Endothelial cell (in vitro differentiated cells): ENCODE measurements at places on chromosomes 1 and 21.
A peak's percentile ranks its signal among the peaks of the same experiment; 100 is the strongest.

DNA sequence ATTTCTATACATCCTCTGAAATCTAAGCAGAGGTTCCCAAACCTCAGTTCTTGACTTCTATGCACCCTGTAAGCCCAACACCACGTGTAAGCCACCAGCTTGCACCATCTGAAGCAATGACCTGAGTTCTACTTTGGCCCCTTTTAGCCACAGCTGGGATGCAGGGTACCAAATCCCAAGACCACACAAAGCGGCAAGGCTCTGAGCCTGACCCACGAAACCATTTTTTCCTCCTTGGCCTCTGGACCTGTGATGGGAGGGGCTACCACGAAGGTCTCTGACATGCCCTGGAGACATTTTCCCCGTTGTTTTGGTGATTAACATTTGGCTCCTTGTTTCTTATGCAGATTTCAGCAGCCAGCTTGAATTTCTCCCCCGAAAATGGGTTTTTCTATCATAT lies 38.8 kb downstream of the STXBP3 start:
- DNase-seq = no peak

GRCh38 chr21:41960386-41960785 lies 6.6 kb upstream of the C2CD2 start:
- no peak for DNase-seq

DNA sequence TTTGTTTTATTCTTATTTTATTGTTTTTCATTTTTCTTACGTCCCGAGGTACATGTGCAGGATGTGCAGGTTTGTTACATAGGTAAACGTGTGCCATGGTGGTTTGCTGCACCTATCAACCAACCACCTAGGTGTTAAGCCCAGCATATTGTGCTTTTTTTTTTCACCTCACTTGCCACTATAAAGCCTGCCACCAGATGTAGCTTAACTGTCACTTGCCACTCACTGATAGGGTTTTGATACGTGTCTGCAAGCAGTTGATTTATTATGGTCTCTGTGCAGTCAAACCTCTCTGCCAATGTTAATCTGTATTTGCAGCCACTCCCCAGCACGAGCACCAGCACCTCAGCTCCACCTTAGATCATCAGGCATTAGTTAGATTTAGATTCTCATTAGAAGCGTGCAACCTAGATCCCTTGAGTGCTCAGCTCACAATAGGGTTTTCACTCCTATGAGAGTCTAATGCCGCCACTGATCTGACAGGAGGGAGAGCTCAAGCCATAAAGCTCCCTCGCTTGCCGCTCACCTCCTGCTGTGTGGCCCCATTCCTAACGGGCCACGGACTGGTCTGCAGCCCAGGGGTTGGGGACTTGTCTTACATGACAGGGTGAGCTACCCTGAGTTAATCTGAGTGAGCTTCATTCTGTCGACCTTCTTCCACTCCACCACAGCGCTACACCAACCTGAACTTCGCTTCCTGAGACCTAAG lies 17.9 kb upstream of the ABCG1 start:
- DNase-seq = no peak

GRCh38 chr1:99645699-99646531 lies at the start of gene PALMD:
PALMD (plus strand) TSS chr1:99646113; CDS start chr1:99646318, 205 bp downstream.
- no peak for DNase-seq

DNA sequence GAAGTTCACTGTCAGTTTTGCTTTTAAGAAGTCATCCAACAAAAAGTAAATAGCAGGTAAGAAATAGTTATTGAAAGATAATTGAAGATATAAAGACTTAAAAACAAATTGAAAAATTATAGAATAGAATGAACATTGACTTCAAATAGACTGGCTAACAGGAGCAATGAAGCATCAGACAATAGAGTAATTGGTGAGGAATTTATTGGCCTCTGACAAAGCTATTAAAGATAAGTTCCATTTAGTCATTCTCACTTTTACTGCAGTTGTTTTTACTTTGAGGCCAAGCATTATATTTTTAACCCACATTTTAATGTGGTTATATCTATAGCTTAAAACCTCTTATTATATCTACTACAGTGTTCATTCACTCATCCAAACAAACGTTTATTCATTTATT lies 228.8 kb upstream of the ADGRL2 start:
- no peak for DNase-seq

DNA sequence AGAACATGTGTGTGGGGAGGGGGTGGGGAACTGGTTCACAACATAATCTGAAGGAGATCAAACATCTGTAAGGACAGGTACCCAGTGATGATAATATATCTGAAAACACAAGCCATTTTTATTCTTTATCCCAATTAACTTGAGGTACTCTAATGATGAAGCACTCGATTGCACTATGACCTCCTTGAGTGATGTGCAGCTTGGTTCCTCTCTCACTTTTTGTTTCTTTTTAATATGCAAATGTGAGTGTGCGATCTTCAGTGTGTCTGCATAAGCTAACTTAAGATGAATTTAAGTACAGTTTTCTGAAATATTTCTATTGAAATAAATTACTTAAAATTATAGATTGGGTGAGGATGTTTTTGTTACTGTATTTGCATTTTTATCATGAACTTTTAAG lies 50.6 kb upstream of the ANGPTL1 start:
- DNase-seq = no peak

GRCh38 chr1:1771096-1771495 lies 7.2 kb downstream of the NADK start:
- DNase-seq = no peak

GRCh38 chr1:201360486-201360885 lies 17.0 kb downstream of the TNNT2 start:
- no peak for DNase-seq

- no peak for DNase-seq
Observed at GRCh38 chr1:205692423-205692822, 12.1 kb upstream of the SLC45A3 start.

GRCh38 chr1:203473781-203474305 lies 1.8 kb upstream of the PRELP start:
- DNase-seq = no peak

- no peak for DNase-seq
Observed at GRCh38 chr21:41616031-41616591, 108.2 kb upstream of the TMPRSS2 start.

GRCh38 chr21:35084869-35085268 lies 35.8 kb upstream of the RUNX1 start:
- DNase-seq = no peak

- no peak for DNase-seq
Observed at GRCh38 chr1:245578771-245579170, 424.0 kb downstream of the KIF26B start.

DNA sequence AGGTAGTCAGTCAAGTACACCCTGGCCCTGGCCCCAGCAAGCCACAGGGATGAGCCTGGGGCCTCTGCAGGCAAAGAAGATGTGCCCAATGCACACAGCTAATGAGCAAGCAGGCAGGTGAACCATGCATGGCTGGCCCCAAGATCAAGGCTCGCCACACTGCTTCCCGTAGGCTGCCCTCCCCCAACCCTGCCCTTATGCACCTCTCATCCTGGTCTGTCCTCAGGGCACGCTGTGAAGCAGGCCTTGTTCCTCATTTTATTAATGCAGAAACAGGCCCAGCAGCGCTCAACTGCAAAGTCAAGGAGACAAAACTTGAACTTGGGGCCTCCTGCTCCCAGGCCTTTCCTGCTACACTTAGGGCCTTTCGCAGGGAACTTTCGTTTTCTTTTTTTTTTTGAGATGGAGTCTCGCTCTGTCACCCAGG lies 35.6 kb upstream of the ID3 start:
- no peak for DNase-seq

- no peak for DNase-seq
Observed at GRCh38 chr1:238767321-238767720, 619.0 kb upstream of the CHRM3 start.

DNA sequence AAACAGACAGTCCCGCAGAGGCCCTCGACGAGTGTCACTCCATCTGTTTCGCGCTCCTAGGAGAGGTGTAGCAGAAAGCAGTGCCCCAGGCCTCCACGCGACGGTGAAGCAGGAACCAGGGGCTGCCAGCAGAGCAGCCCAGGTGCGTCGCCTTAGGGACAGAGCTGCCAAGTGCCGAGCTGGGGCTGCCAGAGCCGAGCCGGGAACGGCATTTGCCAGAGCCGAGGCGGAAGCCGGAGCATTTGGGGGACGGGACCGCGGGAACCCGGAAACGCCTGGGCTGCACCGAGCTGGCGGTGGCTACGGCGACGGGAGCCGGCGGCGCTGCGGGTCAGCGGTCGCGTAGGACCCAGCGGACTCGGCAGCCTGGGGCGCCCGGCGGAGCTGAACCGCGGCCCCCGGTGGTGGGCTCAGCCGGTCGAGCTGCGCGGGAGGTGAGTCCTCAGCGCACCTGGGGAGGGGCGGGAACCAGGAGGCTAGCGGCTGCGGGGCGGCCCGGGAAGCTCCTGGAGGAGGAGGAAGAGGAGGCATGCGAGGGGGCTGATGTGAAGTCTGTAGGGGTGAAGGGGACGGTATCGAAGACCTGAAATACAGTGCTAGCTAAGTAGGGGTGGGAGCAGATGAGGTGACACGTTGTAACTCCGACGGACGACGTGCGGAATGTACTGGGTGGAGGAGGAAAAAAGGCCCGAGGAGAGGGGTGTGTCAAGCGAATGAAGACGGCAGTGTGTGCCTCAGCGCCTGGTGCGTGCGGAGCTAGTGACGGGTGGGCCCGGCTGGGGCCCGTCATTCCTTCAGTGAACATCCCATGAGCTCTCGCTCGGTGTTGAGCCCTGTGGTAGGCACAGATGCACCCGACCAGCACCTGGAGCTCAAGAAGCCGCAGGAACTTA lies at the start of gene SLC35A3:
Gene SLC35A3, plus strand, starts transcription at position 268 of the 893 bp plus-strand sequence. CDS start 23,559 bp downstream, outside the sequence.
- peak; percentile 67 for DNase-seq

DNA sequence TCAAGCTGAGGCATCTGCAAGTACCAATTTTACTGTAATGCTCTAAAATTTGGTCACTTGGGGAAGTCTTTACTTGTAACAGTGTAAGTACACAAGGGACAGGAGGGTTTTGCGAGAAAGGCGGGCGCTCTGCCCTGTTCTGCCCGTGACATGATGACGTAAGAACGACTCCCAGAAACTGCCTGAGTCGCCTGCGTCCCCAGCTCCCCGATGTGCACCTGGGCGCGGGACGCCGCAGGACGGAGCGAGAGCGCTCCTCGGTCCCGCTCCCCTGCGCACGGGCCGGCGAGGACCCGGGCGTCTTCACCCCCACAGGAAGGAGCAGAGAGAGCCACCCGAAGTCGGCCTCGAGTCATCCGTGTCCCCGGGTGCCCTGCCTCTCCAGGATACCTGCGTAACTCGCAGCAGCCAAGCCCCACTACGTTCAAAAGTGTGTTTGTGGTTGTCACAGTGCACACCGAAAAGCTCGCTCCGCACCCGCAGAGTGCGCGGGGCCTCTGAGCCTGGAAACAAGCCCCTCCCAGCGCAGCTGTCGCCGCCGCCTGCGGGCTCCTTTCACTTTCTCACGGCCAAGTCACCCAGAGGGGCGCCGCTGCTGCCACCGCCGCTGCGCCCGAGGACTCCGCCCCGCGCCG lies 3.3 kb upstream of the ZBTB18 start:
- DNase-seq = no peak

DNA sequence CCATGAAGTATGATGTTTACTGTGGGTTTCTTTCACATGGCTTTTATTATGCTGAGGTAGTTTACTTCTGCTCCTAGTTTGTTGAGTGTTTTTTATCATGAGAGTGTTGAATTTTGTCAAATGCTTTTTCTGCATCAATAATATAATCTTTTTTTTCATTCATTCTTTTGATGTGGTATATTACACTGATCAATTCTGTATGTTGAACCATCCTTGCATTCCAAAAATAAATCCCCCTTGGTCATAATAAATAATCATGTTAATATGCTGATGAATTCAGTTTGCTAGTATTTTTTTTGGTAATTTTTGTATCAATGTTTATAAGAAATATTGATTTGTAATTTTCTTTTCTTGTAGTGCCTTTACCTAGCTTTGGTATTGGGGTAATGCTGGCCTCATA lies 97.9 kb upstream of the ZNF648 start:
- DNase-seq = no peak

GRCh38 chr1:96521994-96522760 lies 199.4 kb upstream of the PTBP2 start:
- DNase-seq = no peak

DNA sequence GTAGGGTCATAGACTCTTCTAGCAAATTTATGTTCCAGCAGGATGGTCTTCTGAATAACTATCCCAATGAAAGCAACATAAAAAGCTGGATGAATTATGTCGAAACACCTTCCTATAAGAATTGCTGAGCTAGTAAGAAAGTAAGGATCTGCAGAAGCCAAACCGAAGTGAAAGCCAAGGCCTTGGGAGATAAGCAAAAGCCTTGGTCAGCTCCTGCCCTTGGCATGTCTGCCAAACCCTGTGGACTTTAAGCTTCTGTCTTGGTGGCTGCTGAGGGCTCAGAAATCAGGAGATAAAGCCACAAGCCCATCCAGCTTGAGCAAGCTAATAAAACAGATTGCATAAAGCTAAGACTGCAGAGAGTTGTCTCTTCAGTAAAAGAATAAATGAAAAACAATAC lies 81.2 kb upstream of the KCND3 start:
- DNase-seq = no peak

GRCh38 chr1:91949356-91949699 lies at the start of gene BRDT:
BRDT (plus strand) TSS chr1:91949401; CDS start chr1:91962755, 13,354 bp downstream.
- DNase-seq = no peak

GRCh38 chr1:168170564-168171508 lies 7.9 kb upstream of the TIPRL start:
- no peak for DNase-seq

- DNase-seq = no peak
Observed at GRCh38 chr21:35044770-35045541, 4.1 kb downstream of the RUNX1 start.

DNA sequence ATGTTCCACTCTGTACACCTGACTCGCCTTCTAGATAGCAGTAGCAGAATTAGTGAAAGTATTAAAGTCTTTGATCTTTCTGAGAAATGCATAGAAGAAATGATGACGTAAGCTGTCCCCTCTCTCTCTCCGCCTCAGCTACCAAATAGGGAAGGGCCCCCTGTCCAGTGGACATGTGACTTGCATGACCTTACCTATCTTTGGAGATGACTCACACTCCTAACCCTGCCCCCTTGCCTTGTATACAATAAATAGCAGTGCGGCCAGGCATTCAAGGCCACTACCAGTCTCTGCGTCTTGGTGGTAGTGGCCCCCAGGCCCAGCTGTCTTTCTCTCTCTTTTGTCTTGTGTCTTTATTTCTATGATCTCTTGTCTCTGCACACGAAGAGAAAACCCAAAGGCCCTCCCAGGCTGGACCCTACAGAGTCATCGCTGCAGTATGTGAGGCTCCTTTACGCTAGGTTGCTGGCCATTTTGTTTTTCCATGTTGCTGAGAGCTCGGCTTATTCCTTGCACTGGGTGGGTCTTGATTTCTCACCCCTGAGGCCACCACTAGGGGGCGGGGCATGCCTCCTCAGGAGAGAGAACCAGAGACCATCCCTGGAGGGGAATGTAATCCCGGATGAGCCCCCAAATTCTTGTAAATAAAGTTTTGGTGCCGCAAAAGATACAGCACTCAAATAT lies 16.0 kb upstream of the ZBTB8B start:
- DNase-seq = peak; percentile 12

- no peak for DNase-seq
Observed at GRCh38 chr1:94863919-94864318, 43.8 kb downstream of the SLC44A3 start.
